ENCODE measurements at places on chromosomes 1 and 21.

DNA sequence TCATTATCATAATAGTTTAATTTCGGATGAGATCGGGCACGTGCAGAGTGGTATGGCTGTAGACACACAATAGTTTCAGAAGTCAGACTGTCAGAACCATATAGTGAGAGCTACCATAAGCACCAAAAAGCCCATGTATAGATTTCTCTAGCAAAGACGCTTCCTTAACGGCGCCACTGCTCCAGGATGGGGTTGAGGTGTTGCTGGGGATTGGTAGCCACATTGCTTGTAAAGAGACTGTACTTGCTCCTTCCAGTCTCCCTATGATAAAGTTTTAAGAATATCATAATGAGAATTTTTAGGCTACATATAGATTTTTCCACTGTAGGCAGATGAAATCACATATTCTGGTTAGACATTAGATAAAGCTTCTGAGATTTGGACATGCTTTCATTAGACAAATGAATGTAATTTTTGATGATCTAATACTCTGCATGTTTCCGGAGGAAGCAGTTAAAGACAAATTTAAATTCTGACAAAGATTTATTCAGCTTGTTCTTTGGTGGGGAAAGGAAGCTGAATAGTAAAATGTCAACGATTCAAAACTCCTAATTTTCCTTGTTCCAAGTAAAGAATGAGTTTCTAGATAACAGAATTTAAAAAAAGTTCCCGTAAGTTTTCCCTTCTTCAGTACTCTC, 77.7 kb downstream of the MAP3K7CL start:
- DNase-seq, result no peak

DNA sequence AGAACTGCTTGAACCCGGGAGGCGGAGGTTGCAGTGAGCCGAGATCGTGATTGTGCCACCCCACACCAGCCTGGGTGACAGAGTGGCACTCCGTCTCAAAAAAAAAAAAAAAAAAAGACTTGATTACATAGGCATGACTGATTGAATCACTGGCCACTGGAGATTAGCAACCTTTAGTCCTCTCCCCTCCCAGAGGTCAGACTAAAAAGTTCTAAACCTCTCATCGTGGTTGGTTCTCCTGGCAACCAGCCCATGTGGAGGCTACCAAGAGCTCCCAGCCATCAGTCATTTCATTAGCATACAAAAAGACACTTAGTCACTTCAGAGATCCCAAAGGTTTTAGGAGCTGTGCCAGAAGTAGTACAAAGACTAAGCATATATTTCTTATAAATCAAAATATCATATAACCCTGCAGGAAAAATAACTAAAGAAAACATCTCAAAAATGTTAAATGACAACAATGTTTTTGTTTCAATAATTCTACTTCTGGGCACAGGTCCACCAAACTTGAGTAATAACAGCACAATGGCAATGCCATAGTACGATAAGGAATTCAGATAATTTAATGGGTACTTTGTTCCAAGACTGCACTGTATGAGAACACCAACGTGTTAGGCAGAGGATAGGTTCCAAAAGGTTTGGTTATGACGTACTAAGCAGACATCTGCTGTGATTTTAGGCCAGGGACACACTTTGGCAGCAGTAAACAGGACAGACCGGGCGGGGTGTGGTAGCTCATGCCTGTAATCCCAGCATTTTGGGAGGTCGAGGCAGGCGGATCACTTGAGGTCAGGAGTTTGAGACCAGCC, 18.1 kb downstream of the USP48 start:
- no peak for DNase-seq

GRCh38 chr1:174123843-174124242, 35.5 kb upstream of the RABGAP1L start:
- DNase-seq, result no peak

- DNase-seq, result no peak
Measured at GRCh38 chr21:34916446-34916845, 132.7 kb downstream of the RUNX1 start.

DNA sequence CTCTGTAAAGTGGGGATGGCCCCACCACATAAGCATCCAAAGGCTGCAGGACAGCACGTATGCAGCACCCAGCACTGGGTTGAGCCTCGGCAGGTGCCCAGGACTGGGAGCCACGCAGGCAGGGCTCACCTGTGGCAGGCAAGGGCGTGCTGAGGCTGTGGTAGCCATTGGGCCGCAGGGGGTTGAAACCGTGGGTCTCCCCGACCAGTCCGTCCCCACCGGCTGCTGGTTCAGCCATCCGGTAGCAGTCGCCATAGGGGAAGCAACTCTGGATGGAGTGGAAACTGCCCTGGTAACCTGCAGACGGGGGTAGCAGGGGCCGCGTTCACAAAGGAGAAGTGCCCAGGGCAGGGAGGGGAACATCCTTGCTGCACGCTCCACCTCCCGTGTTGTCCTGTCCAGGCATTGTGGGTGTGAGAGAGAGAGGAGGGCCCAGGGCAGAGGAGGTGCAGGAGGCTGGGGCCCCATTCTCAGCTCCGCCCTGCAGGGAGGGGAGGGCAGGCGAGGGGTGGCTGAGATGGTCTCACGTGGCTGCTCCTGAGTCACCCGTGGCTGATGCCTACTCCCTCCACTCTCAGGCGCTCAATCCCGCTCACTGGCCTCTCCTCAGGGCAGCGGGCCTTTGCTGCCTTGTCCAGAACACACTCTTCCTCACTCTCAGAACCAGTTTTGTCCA, 49.9 kb downstream of the DMRTB1 start:
- DNase-seq, result no peak

DNA sequence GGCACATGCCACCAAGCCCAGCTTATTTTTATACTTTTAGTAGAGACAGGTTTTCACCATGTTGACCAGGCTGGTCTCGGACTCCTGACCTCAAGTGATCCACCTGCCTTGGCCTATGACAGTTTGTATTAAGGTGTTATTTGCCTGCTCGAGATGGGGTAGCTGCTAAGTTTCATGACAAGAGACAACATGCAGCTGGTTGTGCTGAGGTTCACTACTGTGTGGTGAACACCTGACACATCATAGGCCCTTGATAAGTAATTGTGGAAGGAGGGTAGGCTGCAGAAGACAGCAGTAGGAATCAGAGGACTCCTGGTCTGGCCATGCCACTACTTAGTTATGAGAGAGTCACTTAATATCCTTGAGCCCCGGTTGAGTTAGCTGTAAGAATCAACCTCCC, 46.2 kb downstream of the PLPP3 start:
- no peak for DNase-seq
